ENCODE measurements at places on chromosomes 11 and 22.

DNA sequence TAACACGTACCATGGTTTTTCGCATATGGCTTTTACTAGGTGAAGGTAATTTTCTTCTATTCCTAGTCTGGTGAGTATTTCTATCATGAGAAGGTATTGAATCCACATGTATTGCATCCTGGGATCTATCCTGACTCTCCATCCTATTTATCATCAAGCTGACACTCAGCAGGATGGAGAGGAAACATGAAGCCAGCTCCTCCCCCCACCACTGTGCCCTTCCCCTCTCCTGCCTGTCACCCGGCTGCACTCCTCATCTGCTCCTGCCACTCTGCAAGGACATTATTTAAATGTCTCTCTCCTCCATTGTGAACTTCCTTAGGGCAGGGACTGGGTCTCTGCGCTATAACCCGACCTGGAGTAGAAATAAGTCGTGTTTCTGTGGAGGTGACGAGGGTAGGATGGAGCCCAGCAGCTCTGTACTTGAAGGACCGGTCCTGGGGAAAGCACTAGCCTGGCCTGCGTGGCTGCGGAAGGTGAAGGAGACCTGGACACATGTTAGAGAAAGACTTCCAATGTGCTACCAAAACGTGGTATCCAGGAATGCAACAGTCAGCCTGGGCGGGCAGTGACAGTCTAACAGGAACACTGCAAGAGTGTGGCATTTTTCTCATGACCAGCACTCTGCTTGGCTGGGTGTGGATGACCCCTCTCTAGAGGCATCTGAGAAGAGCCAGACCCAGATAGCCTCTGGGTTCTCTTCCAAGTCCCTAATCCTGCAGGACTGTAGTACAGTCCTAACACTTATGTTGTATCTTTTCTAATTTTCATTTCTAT, 111.2 kb downstream of the MICAL3 start:
- DNase-seq, result no peak

DNA sequence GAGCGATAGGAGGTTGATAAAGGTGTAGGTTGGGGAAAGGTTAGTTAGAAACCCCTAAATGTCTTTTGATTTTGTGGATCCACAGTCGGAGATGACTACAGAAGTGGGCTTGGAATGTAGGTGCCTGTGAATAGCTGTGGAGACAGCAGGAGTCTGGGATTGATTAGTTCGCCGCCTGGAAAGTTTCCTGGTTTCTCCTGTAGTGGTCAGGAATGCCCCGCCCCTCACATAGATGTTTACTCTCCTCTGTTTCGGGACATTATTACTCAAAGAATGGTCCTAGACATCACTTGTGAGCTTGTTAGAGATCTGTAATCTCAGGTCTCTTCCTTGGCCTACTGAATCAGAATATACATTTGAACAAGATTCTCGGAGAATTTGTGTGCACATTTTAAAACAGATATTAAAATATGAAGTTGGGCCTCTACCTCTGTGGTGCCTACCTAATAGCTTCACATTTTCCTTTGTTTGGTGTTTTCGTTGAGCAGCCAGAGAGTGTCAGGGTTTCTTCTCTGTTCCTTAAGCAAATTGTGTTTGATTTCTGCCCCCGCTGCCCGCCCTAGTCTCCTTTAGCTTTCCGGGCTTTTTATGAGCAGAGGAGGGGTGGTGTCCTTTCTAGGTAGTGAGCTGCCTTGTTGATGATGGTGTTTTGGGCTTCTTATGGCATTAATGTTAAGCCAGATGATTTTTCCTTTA, 89.4 kb downstream of the PPP6R3 start:
- peak; percentile 23 for DNase-seq

- DNase-seq, result peak; percentile 33
These were observed 36.9 kb downstream of the PACS1 start for GRCh38 chr11:66106786-66107599.

DNA sequence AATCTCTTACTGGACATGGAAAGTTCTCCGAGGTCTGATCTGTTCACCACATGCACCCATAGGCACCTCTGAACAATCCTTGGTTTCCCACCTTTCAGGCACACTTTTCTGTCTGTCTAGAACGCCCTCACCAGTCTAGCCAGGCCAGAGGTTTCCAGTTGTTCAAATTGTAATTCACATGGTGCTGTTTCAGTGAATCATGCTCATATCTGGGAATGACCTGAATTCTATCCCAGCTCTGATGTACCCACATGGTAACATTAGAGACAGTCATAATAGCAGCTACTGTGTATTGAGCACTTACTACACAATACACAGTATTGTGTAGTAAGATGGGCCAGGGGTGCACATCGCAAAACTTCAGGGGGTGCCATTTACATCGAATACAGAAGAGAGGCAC, 138.2 kb downstream of the COMMD9 start:
- peak; percentile 48 for DNase-seq

- no peak for DNase-seq
These were observed 517.9 kb downstream of the TBC1D22A start for GRCh38 chr22:47280301-47280700.

GRCh38 chr22:19775496-19776325, 15.1 kb downstream of the TBX1 start:
- no peak for DNase-seq

- DNase-seq, result peak; percentile 76
These were observed 23.1 kb upstream of the CDC42EP2 start for GRCh38 chr11:65291613-65292012.

GRCh38 chr11:112050721-112051120, 23.1 kb downstream of the PIH1D2 start:
- DNase-seq, result no peak

DNA sequence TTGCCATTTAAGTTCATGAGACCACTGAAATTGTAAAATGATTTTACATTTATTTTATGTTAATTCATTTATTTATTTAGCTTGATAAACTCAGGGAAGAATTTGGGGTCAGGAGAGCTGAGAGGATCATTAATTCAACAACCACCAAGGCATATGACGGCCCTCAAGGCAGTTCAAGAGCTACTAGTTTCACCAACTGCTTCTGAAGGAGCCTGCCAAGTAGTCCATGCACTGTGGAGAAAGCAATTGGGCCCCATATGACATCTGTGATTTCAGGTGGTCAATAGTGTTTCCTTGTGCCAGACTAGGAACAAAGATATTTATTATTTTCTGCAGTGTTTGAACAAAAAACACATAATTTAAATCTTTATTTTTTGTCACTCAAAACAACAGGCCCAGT, 236.4 kb downstream of the CASP12 start:
- no peak for DNase-seq

DNA sequence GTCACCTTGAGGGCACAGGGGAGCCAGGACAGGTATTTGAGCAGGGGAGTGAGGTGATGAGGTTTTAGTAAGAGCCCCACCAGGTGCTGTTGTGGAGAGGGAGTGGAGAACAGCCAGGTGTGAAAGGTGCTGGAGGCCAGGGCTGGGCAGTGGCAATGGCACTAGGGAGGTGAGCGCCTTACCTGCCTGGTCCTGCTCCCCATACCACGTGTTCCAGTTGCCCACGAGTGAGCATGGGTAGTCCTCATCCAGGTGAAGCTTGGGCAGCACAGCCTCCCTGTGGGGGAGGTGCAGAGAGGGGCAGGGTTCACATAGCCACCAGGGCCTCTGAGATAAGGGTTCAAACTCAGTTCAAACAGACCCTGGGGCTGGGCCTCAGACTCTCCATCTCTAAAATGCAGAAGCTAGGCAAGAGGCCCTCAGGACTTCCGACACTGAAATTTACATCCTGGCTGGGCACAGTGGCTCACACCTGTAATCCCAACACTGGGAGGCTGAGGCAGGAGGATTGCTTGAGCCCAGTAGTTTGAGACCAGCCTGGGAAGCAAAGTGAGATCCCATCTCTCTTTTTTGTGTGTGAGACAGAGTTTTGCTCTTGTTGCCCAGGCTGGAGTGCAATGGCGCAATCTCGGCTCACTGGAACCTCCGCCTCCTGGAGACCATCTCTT, 11.8 kb downstream of the NIPSNAP1 start:
- no peak for DNase-seq

- peak; percentile 95 for DNase-seq
These were observed 7.3 kb upstream of the AHNAK start for GRCh38 chr11:62553839-62554361.

GRCh38 chr22:46031557-46031956, 54.6 kb upstream of the WNT7B start:
- no peak for DNase-seq

- peak; percentile 76 for DNase-seq
These were observed 1.8 kb downstream of the ALKBH8 start for GRCh38 chr11:107563702-107564101.

DNA sequence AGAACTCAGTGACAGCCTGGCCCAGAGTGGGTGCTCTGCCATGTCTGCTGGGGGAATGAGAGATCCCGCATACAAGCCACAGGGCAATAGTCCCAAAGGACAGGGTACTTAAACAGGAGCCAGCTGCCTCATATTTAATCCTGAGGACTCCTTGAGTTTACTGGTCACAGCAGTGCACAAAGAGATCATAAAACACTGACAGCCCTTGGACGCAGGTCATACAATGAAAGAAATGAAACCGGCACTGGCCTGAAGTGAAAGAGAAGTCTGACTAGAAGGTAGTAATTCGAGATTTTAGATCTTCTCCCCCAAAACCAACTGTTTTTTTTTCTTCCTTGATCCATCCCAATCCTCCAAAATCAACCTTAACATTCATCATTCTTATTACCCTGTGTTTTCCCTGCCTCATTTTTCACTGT, 299.8 kb upstream of the SYN3 start:
- no peak for DNase-seq

GRCh38 chr11:73648571-73649046, 2.2 kb downstream of the PLEKHB1 start:
- no peak for DNase-seq

DNA sequence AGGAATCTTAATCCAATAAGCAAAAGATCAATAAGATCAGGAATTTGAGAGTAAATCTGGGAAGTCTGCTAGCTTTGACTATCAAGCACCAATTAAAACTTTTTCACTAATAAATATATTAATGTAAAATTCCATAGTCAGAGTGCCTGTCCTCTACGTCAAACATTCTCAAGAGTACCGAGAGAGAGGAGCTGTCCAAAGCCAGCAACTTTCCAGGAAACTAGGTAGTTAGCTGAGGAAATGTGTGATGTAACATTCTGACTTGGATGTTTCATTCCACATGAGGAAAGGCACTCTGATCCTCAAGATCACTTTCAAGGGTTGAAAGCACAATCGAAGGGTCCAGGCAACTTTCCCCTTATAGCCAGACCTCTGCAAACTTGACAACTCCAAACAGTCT, 113.2 kb downstream of the STK33 start:
- DNase-seq, result no peak

DNA sequence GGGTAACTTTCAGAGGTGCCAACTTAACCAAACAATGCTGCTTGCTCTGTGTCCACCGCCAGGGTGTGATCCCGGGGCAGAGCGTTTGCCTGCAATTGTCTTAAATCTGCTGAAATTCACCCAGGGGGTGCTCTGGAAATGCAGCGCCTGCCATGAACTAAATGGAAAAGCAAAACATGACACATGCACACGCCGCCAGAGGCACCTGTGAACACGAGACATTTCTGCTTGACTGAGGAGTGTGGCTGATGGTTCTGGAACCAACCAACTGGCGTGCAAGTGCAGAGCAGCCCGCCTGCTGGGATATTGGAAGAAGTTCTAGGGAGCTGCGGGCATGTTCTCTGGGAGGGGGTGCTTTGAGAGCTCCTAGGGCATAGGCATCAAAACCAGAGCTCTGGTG, 30.4 kb downstream of the DSCAML1 start:
- no peak for DNase-seq

DNA sequence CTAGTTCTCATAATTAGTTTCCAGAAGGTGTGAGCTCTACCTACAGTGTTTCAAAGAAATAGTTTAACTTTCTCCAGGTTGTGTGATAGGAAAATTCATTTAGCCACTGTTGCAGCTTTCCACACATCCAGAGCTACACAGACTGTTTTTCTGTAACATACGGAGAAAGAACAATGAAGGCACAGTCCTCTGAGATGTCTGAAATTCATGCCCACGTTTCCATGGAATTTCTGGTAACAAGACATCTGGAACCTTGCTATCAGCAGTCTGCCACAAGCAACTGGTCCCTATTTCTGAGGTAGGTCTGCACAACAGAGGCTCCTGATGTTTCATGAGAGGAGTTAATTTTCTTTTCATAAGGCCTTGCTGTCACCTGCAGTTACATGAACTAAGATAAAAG, 273.3 kb upstream of the C11orf87 start:
- DNase-seq, result no peak

GRCh38 chr22:48365386-48365785, 1462.3 kb downstream of the BRD1 start:
- DNase-seq, result no peak

DNA sequence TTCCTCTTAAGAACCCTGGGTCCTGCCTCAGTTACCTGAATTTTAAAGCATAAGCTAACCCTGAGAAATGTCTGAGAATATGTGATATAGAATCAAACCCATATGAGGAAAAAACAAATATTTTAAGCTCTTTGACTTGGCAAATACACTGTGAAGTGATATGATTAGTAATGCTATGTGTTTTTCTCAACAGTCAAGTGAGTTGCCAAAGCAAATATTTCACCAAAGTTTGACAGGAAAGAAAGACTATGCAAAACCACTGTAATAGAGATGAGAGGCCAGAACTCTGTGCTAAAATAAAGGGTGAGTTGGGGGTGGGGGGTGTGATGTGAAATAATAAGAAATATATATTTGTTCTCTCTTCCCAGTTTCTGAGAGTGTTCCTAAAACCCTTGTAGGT, 613.5 kb upstream of the CCDC179 start:
- peak; percentile 15 for DNase-seq

- no peak for DNase-seq
These were observed 52.3 kb downstream of the SGSM3 start for GRCh38 chr22:40422558-40423309.

DNA sequence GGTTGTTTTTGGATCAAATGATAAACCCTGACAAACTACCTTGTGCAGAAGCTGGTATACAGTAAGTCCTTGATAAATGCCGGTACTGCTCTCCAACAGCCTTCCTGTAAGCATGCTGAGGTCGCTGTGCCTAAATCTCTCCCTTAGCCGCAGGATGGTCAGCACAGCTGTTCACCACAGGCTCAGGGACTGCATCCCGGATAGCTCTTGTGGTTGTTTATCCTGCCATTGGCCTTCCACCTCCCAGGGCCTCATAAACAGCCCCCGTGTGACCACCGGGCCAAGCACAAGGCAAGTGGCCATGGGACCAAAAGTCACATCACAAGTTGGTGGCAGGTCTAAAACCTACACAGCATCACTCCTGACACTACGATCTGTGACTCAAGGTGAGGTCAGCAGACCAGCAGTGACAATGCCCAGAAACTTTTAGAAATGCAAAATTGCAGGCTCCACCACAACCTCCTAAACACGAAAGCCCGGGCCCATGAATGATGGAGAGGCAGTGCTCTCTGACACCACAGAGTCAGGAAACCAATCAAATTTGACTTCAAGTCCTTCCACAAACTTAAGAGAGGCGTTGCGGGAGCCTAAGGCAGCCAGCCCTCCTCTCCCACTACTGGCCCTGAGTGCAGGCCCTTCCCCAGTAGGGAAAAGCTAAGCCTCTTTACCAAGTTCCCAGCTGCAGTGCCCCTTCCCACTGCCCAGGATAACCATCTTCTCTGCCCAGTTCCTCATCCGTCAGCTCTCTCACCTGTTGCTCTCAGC, 3.9 kb downstream of the SPATA19 start:
- no peak for DNase-seq

GRCh38 chr11:34203377-34203871, 98.0 kb downstream of the NAT10 start:
- no peak for DNase-seq
